GM12891 (cell line): ENCODE measurements at places on chromosomes 5 and 9.

DNA sequence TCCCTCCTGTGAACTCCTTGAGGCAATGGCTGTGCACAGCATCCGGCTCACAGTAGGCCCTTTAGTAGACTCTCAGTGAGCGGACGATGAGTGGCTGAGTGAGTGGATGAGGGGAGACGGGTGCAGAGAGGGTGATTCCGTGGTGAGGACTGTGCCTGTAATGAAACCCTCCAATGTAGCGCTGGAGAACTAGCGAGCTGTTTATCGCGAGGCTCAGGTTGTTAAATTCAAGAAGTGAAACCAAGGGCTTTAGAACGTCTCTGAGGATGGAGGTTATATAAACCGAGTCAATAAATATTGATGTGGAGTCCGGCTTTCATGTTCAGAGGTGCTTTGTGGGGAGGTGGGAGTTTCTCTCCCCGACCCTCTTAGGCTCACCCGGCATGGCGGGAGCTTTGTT lies 53.2 kb downstream of the NSG2 start:
- DNase-seq, result no peak

DNA sequence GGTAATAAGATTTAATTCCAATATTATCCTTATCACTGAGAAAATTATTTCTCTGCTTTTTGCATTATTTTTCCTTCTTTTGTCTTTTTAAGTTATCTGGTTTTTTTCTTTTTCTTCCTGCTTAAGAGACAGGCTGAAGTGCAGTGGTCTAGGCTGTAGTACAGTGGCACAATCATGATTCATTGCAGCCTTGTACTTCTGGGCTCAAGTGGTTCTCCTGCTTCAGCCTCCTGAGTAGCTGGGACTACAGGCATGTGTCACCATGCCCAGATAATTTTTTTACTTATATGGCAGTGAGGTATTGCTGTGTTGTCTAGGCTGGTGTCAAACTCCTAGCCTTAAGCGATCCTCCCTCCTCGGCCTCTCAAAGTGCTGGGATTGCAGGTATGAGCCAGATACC lies 93.9 kb downstream of the SLC44A1 start:
- DNase-seq, result no peak

DNA sequence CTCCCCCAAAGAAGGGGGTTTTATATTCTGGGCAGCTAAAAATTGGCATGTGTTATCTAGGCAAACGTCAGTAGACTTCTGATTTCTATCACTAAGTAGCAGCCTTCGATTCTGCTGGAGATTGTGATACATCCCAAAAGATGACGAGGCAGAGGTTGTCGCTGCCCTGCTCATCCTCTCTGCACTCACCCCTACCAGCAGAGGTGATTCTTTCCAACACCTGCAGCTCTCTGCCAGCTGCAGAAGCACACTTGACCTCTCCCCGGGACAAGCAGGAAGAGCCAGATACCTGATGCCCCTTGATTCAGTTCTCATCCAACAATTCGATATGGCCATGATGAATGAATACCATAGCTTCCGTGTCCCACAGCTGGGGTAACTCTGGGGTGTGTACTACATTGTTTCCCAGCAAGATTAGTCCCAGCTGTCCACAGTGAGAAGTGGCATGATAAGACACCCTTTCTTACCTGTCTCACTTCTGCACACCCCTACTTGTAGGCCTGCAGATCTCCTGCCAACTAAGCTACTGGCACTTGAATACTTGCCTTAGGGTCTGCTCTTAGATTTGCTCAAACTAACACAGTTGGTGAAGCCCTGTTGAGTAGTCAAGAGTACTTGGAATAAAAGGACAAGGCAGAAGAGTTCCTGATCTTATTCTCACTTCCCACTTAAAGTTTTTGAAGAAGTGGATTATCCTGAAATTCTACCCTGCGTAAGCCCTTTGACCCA lies 37.6 kb upstream of the SMAD5 start:
- no peak for DNase-seq

GRCh38 chr5:143820451-143820850 lies 8.5 kb downstream of the HMHB1 start:
- DNase-seq, result no peak
